ENCODE measurements at places on chromosomes 11 and 22.

GRCh38 chr22:38657045-38657909, 839 bp downstream of the CBY1 start:
- no peak for DNase-seq

GRCh38 chr11:70084046-70084984, 6.2 kb downstream of the ANO1 start:
- no peak for DNase-seq

- no peak for DNase-seq
These were observed 5.2 kb downstream of the TMEM138 start for GRCh38 chr11:61367406-61367805.

DNA sequence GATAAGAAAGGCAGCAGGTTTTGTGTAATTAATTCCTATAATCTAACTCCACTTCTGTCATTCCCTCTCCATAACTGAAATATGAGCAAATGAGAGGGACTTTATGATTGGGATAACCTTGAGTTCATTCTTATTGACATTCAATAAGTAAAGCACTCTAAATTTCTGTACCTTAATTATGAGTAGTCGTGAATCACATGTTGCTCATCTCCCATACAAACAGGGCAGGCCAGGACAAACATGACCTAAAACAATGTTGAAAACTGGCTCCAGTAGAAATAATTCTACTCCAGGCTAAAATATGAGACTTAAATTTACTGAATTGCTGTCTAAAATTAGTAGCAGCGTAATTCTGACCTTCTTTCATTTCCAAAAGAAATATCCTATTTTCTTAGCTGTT, 505.4 kb downstream of the NELL1 start:
- DNase-seq: no peak

GRCh38 chr22:33114565-33114964, 56.4 kb upstream of the SYN3 start:
- no peak for DNase-seq

DNA sequence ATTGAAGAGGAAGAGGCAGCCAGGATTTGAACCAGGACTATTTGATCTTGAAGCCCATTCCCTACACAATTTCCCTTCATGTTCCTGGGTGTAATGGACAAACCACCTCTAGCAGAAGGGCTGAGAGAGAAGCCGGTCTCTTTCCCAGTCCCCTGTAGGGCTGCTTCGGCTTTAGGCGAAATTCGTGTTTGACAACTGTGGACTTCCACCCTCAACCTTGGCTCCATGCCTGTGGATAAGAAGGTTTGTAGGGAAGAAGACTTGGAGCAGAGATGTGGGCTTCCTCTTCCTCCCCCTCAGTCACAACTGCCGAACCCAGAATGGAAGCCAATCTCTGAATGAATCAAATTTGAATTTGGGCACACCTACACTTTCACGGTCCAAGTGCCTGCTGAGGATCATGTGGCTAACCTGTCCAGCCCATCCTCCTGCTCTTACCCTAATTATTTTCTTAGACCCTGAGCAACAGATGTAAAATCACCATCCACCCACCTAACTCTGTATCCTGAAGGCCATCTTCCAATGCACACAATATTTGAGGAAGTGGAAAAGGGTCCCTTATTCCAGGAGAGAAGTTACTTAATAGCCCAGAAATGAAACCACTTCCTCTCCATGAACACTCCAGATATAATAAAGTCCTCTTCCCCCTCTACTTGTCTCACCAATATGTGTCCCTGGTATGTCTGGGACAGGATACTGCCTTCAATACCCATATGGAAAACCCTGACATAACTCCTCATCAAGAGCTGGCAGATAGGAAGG, 10.1 kb upstream of the SCN2B start:
- no peak for DNase-seq

DNA sequence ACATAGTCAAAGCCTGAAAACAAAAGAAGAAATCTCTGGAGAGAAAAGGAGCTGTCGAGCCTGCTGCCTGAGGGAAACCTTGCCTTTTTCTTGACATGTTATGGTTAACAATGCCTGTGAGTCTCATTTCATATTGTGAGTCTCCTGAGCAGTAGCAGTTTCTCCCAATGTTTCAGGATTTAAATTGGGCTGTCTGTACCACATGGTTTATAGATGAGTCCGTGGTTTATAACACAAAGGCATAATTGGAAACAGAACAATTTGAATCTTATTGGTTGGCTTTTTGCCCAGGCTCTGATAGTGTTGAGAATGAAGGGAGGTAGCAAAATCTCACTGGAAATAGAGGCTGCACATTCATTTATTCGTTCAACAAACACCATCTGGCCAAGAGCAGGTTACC, 540.9 kb downstream of the RAB38 start:
- no peak for DNase-seq

GRCh38 chr11:82494988-82495432, 238.7 kb downstream of the FAM181B start:
- DNase-seq: peak; percentile 9

DNA sequence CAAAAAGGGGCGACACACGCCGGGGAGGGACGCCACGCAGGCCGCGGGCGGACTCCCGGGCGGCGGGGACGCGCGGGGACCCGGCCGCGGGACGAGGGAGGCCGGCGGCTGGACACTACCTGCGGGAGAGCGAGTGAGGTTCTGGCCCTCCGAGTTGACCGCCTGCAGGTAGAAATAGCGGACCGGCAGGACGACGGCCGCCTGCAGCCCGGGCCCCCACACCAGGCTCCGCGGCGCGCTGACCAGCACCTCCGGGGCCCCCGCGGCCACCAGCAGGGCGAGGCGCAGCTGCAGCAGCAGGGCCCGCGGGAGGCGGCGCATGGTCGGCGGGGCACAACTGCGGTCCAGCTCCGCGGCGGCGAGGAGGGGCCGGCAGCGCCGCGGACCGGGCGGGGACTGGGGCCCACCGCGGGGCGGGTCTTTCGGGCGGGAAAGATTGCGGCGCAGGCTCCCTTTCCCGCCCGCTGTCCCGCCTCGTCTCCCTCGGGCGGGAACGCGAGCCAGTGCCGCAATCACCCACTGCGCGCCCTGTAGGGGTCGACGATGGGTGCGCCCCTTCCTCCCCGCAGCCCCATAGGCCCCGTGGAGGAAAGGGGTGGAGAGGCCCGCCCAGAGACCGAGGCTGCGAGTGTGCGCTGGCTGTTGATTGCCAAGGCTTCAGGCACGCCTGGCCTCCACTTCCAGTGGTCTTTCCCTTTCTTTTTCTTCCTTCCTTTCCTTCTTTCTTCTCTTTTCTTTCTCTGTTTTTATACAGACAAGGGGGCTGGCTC, at the start of gene POGLUT3:
POGLUT3 (minus strand) TSS at position 339 of the 770 bp plus-strand sequence; CDS start at position 321, 18 bp downstream.
- DNase-seq: peak; percentile 45

GRCh38 chr22:36702842-36703215, 723 bp downstream of the CACNG2 start:
- DNase-seq: no peak

- no peak for DNase-seq
These were observed 134.7 kb upstream of the PGR start for GRCh38 chr11:101264306-101264705.

GRCh38 chr11:8094656-8095055, 13.6 kb downstream of the TUB start:
- DNase-seq: no peak

DNA sequence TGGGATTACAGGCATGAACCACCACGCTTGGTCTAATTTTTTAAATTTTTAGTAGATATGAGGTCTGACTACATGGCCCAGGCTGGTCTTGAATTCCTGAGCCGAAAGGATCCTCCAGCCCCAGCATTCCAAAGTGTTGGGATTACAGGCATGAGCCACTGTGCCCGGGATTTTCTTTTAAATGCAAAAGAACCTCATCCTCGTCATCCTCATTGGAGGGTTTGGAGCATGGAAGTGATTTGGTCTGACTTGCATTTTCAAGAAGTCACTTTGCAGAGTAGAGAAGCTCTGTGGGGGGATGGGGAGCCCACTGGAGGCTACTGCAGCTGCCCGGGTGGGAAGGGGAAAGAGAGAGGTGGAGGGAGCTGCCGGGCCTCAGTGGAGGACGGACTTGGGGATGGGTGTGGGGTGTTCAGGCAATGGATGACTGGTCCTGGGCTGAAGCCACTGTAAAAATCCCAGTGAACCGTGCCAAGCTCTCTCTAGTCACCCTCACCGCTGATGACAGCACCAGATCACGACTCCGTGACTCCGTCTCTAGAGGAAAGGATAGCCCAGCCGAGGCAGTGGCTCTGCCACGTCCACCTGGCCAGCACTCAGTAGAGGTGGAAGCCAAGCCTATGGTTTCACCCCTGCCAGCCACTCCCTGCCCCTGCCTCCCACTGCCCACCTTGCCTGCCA, 32.8 kb upstream of the SLC22A12 start:
- DNase-seq: no peak

- DNase-seq: no peak
These were observed 1.2 kb upstream of the TYMP start for GRCh38 chr22:50530877-50531545.

GRCh38 chr22:27997538-27997937, 78.5 kb upstream of the PITPNB start:
- no peak for DNase-seq

DNA sequence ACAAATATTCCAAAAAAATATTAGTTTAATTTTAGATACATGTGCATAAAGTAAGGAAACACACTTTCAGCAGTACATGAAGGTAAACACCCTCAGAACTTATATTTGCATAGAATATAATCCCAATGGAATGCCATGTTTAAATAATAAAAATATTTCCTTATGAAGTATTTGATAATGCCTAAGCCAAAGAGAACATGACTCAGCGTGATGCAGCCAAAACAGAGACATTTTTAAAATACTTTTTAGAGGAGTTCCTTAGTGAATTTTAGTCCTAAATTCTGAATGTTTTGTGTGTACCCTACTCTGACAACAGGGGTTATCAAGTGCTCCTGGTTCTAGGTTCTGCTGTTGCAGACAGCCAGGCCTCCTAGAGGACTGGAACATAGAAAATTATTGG, 39.1 kb upstream of the POU2AF2 start:
- no peak for DNase-seq

GRCh38 chr22:23240639-23241389, 60.5 kb downstream of the BCR start:
- DNase-seq: no peak

DNA sequence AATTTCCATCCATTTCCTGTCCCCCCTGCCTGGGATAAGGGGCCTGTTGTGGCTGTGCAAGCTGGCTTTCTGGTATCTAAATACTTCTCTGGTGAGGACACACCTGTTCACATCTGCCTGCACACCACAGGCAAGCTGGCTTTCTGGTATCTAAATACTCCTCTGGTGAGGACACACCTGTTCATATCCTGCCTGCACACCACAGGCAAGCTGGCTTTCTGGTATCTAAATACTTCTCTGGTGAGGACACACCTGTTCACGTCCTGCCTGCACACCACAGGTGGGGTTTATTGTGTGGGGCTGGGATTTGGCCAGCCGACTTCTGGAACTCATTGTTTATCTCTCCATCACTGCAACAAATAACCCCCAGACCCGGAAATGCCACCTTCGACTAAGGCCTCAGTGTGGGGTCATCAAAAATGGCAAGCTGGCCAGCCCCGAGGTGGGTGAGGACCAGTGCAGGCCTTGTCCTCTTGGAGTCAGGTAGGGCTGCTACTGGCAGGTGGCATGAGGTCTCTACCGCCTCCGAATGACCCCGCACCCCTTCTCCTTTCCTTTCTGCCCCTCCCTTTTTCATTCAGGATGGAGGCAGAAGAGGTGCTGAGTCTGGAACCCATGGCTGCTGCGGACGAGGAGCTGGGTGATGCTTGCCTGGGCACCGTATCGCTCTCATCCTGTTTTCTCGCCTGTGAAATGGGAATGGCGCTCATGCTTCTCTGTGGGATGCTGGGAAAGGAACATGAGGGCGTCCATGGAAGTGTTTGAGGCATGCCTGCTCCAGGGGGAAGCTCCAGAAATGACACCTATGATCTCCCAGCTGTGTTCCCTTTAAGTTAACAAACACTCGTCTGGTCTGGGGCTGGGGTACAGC, 43.5 kb upstream of the MYEOV start:
- DNase-seq: no peak

DNA sequence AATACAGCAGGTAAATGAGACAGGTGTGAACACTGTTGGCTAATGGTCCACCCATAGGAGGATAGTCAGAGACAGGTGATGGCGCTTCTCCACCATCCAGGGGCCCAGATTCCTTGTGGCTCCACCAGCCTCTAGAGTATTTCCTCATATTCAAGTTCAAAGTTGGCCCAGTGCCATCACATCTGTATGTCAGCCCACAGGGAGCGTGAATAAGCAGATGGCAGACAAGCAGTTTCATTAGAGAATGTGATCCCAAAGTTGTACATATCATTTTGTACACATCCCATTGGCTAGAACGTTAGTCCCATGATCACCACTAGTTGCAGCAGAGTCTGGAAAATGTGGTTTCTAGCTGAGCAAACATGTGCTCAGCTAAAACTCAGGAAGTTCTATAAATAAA, 11.0 kb upstream of the CWF19L2 start:
- DNase-seq: no peak

- no peak for DNase-seq
These were observed 1.1 kb downstream of the SCN2B start for GRCh38 chr11:118175031-118175992.

GRCh38 chr11:93487032-93487483, 56.1 kb downstream of the SMCO4 start:
- DNase-seq: no peak

Data from H54 (cell line).